ENCODE measurements at places on chromosomes 13 and 19.

DNA sequence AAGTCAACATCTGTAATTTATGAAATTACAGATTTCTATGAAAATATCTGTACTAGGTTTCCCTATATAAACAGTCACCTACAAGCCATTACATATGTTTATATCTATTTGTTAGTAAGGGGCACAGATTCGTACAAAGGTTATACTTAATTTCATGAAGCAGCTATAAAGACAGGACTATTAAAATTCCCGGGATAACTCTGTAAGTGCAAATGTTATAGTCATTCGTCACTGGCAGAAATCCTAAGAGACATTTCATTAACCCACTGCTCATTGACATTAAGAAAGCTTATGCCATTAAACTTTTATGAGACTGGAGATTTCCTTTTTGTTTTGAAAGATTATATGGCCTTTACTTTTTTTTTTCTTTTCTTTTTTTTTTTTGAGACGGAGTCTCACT lies 122.9 kb downstream of the MYO16 start:
- DNase-seq = no peak

GRCh38 chr13:38210928-38211596 lies 138.6 kb upstream of the UFM1 start:
- no peak for DNase-seq

GRCh38 chr19:21084343-21084742 lies 2.3 kb downstream of the ZNF714 start:
- DNase-seq = no peak

- DNase-seq = no peak
These were observed 178.3 kb downstream of the EFNB2 start for GRCh38 chr13:106357198-106357597.

DNA sequence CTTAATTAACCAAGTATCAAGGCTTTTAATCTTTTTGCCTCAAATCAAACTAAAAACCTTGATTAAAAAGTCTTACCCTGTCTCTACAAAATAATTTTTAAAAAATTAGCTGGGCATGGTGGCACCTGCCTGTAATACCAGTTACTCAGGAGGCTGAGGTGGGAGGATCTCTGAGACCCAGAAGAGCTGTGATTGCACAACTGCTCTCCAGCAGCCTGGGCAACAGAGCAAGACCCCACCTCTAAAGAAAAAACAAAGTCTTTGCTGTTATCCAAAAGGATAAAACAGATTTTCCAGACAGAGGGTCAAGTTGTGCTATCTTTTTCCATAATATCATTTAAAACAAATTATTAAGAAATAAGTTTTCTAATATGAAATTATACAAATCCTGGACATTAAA lies 26.8 kb upstream of the CEBPG start:
- DNase-seq = no peak

DNA sequence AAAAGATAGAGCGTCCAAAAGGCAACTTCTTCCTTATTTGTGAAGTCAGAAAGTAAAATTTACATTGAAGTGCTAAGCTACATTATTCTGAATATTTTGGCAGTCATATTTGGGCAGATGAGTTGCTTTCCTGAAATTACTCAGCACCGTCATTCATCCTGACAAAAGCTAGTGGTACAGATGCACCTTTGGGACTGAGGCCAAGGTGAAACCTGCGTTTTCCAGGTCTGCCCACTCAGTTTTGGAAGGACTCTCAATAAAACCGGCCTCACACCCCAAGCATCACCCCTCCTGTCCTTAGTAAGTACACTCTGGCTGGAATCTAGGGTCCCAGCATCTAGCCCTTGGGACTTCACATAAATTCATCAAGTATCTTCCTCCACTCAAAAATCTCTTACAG lies 187.5 kb downstream of the TM9SF2 start:
- no peak for DNase-seq

DNA sequence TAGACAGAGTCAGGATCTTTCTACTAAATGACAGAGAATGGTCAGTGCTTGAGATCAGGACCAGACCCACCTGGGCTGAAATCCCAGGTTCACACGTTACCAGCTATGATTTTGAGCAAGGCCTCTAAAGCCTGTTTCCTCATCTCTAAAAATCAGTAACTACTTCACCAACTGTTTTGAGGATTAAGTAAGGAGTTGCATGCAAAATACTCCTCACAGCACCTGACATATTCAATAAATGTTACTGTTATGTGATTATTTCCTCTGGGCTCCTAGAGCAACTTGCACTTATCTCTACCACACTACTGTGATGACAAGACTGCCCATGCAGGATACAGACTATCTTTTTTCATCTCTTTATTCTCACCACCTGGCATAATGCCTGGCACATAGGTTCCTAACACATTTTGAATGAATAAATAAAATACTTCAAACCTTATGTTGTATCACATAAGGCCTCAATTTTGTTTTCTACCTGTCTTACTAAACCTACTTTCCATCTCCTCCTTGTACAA lies 1.8 kb downstream of the KATNAL1 start:
- no peak for DNase-seq

GRCh38 chr13:112124141-112124540 lies 57.2 kb downstream of the SOX1 start:
- no peak for DNase-seq

DNA sequence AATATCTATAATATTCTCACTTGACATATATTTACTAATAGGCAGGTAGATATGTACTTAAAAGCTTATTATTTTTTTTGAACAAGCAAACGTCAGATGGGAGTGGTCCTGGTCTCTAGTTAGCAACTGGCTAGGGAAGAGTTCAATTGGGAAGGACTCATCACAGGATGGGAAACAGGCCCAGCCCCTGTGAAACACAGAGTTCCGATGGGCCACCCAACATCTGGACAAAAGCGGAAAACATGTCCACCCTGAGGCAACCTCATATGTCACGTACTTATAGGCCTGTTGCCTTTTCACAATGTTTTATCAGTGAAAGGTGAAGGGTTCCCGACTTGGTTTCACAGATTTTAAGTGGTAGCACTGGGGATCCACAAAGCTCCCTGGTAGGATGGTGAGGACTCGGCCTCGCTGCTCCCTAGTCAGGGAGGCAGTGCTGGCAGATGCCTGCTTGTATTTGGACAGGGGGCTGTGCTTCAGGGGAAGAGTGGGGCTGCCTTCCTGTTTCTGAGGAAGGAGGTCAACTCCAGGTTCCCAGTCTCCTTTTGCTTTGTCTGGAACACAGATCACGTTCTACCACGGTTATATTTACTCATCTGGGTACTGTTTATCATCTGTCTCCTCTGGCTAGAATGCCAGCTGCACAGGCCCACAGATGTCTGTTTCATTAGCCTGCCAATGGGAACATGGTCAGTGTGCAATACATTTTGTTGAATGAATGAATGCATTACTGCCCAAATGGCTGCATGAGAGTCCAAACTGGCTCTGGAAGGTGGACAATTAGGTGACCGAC lies 49.4 kb upstream of the SLC15A1 start:
- DNase-seq = no peak

DNA sequence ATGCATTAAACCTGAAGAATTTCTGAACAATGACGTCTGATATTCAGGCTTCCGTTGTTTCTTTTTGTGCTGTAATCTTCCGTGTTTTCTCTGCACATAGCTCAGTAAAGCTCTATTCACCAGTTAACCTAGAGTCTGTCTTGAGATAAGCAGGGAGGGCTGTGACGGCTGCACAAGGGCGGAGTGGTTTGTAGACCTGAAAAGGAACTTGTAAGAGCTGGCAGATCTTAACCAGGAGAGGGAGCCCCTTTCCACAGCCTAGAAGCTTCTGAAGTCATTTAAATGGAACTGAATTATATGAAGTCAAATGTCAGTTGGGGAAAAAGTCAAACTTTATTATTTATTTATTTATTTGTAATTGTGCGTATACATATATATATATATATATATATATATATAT lies 27.5 kb downstream of the DPRX start:
- no peak for DNase-seq

DNA sequence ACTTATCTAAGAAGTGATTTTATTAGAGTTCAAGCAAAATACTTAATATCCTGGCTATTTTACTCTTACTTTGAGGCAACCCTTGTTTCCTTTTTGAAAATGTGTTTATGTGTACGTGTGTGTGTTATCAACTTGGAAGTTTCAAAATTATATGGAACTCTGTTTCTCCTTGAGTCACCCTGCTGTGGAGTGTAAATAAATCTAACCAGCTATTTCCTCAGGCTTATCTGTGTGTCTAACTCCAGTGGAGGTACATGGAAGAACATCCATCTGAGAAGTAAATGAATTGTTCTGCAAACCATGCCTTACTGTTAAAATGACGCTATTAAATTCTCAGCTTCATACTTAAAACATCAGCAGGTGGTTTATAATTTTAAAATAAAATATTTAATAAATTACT lies 583.4 kb upstream of the SLITRK5 start:
- DNase-seq = no peak

DNA sequence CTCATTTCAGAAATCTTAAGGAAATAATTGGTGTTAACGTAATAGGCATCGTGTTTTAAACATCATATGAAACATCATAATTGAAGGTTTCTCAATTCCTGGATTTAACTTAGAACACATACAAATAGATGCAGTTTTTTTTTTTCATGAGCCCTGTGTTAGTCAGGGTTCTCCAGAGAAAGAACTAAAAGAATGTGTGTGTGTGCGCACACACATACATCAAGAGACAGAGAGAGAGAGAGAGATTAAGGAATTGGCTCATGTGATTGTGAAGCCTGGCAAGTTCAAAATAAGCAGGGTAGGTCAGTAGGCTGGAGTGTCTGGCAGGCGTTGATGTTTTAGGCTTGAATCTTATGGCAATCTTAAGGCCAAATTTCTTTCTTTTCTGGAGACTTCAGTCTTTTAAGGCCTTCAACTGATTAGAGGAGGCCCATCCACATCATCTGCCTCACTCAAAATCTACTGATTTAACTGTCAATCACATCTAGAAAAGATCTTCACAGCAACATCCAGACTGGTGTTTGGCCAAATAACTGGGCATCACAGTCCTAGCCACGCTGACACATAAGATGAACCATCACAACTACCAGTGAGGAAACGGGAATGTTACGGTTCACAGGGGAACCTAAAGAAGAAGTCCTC lies 25.2 kb downstream of the SPATA13 start:
- DNase-seq = no peak

GRCh38 chr19:47239152-47239551 lies 8.2 kb upstream of the BBC3 start:
- DNase-seq = no peak

- no peak for DNase-seq
These were observed 37.1 kb upstream of the MEDAG start for GRCh38 chr13:30868799-30869470.

- no peak for DNase-seq
These were observed 152.3 kb downstream of the TM9SF2 start for GRCh38 chr13:99653526-99653925.

GRCh38 chr13:43307921-43308433 lies 284.6 kb downstream of the DNAJC15 start:
- DNase-seq = no peak

DNA sequence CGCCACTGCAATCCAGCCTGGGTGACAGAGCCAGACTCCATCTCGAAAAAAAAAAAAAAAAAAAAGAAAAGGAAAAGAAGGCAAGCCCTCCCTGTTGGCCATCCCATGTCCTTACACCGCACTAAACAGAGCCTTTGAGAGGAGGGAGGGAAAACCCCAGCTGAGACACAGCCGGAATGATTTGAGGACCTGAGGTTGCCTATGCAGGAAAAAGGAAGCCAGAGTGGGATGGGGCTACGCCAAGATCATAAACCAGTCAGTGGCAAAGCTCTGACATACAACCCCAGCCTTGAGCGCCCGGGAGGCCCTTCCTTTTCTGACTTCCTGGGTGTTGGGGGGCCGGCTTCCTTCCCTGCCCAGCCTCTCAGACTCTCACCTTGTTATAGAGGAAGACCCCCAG lies 12.5 kb upstream of the CHERP start:
- no peak for DNase-seq

DNA sequence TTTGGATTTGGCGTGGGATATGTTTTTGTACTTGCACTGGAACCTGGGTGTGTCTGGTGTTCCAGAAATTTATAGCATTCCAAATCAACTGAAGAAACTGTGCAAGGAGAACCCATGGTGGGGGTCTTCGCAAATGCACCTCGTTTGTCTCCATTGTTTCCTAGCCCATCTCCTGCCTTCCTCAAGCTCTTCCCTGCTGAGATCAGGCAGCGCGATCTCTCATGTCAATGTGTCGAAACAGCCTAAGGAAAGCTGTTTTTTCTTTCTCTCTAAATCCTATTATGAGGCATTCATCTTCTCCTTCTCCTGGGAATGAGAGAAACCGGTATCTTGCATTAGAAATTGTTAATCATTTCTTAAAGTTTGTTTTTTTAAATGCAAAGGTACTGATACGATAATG lies 131.0 kb downstream of the KLF5 start:
- DNase-seq = no peak

GRCh38 chr19:28960986-28961705 lies 251.8 kb downstream of the UQCRFS1 start:
- no peak for DNase-seq

DNA sequence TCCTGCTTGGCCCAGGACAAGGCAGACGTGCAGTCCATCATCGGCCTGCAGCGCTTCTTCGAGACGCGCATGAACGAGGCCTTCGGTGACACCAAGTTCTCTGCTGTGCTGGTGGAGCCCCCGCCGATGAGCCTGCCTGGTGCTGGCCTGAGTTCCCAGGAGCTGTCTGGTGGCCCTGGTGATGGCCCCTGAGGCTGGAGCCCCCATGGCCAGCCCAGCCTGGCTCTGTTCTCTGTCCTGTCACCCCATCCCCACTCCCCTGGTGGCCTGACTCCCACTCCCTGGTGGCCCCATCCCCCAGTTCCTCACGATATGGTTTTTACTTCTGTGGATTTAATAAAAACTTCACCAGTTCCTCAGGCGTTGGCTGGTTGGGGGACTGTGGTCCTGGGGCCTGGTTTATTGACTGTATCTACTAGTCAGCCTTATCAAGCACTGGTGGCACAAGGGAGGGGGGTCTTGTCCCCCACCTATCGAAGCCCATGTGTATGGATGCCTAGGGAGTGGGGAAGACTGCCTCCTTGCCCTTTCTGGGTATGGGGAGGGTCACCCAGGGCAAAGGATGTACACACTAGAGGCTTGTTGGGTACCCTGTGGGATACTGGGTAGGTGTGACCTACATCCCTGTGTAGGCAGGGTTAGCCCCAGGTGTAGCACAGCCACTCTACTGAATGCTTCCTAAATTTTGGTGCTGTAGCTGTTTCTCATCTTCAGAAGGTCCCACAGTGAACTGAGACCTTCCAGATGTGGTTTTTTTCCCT lies 4.4 kb downstream of the CHMP2A start:
- no peak for DNase-seq

DNA sequence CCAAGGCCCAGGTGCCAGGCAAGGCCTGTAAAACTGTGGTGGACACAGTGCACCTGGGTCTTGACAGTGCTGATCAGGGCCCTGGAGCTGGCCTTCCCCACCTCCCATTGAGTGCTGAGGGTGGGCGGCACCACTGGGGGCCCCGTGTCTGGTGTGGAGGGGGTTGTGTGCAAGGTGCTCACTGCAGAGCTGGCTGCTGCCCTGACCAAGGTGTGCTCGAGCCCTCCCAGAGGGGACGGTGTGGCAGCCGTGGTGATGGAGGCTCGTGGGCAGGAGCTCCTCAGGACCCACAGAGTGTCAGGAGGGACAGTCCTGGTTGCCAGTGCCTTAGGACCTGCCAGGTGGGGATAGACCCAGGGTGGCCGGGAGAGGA lies 23.0 kb downstream of the ATP4B start:
- no peak for DNase-seq

- no peak for DNase-seq
These were observed 4.9 kb upstream of the DMKN start for GRCh38 chr19:35518313-35518712.
